ENCODE measurements at places on chromosomes 12 and 14.

GRCh38 chr12:96870946-96871345 lies 36.1 kb upstream of the NEDD1 start:
- DNase-seq: no peak

GRCh38 chr14:32190673-32191072 lies 11.2 kb upstream of the RNU6-7 start:
- DNase-seq: no peak

DNA sequence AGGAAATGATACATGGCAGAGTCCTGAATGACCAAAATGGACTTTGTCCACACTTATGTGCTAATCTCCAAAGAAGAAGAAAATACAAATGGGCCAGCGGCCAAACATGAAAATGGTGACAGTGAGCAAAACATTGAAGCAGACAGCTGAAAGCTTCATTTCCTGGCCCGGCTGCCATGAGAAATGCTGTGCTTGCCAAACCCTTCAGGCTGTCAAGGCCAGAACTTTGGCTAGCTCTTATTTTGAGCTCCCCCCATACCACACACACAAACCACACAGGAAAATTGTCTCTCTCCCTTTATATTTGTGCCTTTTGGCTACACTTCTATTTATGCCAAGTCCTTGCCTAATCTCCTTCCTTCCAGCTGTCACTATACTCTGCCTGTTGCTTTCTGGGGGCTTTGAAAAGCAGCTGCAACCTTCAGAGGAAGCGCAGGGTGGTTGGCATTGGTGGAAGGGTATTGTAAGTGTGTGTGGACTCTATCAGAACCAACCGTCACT lies 323.8 kb downstream of the RAD51B start:
- peak; percentile 90 for DNase-seq

DNA sequence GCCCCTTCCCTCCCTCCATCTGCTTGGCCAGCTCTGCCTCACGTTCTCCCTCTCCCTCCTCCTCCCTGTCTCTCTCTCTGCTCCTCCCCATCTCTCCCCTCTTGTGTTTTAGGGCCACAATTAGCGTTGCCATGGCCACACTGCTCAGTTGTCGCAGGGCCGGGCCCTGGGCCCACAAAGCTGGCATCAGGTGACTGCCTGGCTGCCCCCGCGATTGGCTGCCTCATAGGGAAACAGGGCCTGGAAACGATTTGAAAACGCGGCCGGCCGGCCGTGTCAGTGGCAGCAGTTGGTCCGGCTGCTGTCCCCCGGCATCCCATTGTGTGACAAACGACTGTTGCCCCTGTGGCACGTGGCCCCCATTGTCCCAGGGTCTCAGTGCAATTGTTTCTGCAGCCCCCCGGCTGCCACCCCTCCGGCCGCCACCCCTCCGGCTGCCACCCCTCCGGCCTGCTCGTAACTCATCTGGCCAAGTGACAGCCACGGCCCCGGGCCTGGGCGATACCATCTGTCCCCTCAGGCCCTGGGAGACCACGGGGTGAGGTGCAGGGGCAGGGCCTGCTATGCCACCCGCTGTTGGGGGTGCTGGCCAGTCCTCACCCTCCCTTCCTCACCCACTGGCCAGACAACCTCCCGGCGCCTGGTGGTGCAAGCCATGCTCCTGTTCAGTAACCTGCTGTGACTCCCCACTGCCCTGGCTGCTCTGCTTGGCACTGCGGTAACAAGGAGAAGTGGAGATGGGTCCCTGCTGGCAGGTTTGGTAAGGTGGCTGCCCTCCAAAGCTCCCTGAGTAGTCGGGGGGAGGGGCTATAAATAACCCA lies 17.4 kb downstream of the FOXN4 start:
- peak; percentile 88 for DNase-seq

DNA sequence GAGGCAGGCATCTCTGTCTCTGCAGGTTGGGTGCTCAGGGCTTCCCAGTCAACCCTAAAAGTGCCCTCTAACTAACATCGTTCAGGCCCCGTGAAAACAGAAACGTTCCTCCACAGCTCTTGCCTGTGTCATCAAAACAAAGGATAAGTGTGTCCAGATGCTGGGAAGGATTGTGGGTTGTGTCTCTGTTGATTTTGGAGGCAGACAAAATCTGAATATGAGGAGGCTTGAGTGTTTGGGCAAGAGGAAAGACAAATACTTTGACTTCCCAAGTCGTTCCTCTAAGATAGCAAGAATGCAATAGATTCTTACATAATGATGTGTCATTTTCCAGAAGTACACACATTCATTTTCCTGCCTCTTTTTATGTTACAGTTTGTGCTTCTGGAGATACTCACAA lies 52.9 kb downstream of the SERPINA3 start:
- DNase-seq: no peak

DNA sequence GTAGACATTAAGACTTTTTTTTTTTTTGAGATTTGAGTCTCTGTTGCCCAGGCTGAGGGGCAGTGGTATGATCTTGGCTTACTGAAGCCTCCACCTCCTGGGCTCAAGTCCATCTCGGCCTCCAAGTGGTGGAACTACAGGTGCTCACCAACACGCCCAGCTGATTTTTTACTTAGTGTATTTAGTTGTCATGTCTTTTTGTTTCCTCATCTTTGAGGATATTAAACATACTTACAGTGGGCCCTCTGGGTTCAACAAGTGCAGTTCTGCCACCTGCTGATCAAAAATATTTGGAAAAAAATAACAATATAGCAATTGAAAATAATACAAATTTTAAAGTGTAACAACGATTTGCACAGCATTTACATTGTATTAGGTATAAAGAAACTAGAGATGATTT lies 4.4 kb upstream of the B4GALNT1 start:
- DNase-seq: no peak

- DNase-seq: no peak
Measured at GRCh38 chr12:31804185-31804504, 75.3 kb upstream of the AMN1 start.

DNA sequence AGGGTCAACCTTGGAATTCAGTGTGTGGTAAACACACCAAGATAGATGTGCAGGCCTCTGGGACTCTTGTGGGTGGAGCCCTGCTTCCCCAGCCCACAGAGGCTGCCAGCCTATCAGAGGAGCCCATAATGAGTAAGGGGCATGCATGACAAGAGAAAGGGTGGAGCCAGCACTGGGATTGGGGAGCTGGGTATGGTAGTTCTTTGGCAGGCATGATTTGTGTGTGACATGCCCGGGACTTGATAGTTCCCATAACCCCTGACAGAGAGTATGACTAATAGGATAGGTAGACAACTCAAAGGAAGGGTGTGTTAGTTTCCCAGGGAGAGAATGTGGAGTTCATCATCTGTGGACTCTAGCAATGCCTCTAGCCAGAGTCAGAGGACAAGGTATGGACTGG lies 143.0 kb downstream of the EMP1 start:
- DNase-seq: no peak

DNA sequence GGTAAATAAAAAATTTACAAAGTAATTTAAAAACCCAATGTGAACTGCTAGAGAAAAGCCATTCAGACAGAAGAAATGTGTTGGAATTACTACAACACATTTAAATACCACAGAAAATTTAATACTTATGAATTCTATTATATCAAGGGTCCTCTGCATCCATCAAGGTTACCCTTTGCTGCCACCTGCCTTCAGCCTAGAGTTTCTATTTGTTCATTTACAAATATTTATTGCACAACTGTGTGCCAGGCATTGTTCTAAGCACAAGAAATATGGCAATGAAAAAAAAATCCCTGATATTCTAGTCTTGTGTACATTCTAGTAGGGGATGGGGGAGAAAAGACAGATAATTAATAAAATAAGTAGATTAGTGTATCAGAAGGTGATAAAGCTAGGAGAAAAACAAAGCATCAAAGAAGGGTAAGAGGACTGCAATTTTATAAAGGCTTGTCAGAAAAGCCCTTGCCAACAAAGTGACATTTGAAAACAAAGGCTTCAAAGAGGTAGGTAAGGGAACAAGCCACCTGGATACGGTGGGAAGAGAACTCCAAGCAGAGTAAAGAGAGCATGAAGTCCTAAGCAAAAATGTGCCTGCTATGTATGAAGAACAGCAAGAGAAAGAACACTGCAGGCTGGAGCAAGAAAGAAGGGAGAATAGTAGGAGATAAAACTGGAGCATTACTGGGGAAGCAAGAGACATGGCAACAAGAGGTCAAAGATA lies 59.1 kb upstream of the SLC6A13 start:
- DNase-seq: no peak

DNA sequence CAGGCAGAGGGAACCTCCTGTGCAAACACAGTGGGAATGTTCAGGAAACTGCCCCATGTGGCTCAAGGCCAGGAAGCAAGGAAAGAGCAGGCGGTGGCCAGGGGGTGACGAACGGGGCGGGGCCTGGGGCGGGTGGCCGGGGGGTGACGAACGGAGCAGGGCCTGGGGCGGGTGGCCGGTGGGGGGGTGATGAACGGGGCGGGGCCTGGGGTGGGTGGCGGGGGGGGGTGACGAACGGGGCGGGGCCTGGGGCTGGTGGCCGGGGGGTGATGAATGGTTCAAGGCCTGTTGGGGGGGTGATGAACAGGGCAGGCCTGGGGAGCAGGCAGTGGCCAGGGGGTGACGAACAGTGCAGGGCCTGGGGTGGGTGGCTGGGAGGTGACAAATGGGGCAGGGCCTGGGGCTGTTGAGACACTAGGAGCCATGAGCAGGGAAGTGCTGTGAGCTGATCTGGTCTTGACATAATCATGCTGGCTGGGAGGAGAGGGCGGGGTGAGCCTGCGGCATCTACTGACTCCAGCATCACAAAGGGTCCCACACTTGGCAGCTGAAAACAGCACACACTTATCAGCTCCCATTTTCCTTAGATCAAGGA lies 62.7 kb upstream of the FBRSL1 start:
- DNase-seq: no peak

GRCh38 chr12:27143256-27144069 lies 61.1 kb upstream of the C12orf71 start:
- no peak for DNase-seq

DNA sequence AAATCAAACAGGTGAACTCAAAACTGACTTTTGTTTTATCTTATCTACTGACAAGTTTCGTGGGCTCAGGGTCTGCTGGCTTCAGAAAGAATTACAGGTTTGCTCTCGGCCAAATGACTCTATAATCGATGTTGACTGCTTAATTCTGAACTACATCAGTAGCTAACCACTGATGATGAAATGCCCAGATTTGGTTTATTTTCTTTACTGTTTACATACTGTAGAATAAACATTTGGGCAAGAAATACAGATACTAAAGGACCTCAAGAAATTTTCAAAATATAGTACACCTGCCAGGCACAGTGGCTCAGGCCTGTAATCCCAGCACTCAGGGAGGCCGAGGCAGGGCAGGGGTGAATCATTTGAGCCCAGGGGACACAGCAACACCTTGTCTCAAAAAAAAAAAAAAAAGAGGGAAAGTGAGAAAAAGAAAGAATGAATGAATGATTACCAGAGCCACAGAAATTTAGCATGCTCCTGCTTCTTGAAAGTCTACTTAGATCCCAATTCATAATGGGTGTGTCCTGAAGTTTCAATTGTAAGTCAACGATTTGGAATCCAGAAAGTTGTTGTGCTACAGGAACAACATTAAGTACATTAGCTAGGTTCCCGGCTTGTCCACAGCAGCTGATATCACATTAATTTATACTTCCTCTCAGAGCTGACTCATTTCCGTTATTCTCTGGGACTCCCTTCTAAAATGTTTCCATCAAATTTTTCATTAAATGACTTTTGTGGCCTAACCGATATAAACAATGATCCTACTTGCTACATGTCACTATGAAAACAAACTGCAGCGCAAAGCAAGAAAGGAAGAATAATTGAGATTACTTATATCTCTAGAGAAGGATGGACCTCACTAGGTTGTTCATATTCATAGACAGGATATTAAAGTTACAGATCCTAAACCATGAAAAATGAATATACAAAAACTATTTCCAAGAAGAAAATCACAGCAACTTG lies 134.3 kb downstream of the MED13L start:
- DNase-seq: no peak

GRCh38 chr14:50067723-50068495 lies 48.5 kb downstream of the VCPKMT start:
- no peak for DNase-seq

DNA sequence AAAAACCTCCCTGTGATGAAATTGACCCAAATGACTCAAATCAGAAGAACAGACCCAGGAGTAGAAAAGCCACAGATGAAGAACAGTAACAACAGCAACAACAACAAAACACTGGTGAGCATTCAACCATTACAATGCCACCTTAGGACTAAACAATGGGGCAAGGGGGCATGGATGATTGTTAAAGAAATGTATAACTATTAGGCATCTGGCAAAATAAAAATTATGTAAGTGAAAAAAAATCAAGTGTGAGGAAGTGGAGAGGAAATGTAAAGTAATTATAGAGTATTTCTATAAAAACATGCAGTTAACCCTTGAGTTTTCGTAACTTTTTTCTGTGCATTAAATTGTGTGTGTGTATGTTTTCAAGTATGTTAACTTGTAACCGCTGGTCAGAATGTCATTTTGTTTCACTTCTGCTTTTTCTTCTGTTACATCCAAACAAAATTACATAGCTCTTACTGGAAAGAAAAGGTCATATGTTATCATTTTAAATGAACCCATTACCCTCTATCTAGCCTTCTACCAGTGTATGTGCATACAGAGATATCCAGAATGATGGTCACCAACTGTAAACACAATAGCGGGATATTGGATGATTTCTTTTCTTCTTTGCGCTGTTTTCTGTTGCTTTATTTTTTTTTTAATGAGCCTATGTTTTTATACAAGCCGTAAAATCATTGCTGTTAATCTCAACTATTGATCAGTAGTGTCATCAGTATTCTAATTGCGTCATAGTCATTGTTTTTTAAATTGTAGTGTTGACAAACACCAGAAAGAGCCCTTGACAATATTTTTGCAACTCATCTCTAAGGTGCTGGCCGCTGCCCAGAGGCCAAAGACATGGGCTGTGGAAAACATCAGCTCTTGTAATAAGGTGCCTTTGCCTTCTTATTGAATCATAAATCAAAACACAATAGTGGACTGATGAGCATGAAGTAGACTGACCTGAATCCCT lies 170.6 kb downstream of the CRADD start:
- DNase-seq: no peak

GRCh38 chr12:28489246-28489645 lies 299.0 kb downstream of the CCDC91 start:
- DNase-seq: no peak

DNA sequence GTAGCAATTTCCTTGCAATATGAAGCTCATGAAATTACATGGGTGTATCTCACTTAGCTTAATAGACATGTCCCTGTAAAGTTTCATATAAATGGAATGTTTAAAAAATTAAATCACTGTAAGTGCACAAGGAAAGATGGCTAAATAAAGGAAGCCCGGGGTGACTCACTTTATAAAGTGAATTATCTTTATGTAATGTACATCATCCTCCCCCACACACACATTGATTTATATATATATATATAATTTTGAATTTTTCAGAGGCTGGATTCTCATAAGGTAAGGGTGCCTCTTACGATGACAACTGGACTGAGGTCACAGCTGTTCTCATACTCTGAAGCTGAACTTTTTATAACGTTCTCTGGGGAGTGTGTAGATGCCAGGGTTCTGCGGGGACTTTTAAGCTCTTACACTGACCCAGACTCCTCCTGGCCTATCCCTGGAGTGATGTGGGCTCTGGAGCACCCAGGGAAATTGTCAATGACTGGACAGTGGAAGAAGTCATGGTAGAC lies 108.7 kb upstream of the HIF1A start:
- DNase-seq: no peak

- DNase-seq: no peak
Measured at GRCh38 chr14:35879151-35879648, 53.1 kb downstream of the BRMS1L start.

Measured in femur (tissue), 1 donor.